ACHN (cell line): ENCODE measurements at places on chromosomes 16 and 17.

DNA sequence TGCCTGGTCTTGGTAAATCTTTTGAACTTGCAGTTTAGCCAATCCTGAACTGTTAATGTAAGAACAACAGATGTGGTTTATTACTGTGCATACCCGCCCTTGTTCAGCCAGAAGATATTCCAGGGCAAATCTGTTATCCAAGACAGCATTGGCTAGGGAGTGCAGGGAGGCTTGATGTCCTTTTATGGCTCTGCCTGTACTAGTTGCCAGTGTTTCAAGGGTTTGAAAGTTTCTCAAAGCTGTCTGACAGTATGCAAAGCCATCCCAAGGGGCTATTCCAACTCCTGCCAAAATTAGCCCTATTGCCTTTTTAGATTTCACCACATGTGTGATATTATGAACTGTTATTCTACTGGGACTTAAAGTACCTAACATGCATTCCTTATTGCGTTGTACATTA is 30.1 kb downstream of the LCMT1 start:
- DNase-seq: no peak

- no peak for DNase-seq
Measured at GRCh38 chr17:38926293-38927070, 1.1 kb downstream of the LASP1NB start.

DNA sequence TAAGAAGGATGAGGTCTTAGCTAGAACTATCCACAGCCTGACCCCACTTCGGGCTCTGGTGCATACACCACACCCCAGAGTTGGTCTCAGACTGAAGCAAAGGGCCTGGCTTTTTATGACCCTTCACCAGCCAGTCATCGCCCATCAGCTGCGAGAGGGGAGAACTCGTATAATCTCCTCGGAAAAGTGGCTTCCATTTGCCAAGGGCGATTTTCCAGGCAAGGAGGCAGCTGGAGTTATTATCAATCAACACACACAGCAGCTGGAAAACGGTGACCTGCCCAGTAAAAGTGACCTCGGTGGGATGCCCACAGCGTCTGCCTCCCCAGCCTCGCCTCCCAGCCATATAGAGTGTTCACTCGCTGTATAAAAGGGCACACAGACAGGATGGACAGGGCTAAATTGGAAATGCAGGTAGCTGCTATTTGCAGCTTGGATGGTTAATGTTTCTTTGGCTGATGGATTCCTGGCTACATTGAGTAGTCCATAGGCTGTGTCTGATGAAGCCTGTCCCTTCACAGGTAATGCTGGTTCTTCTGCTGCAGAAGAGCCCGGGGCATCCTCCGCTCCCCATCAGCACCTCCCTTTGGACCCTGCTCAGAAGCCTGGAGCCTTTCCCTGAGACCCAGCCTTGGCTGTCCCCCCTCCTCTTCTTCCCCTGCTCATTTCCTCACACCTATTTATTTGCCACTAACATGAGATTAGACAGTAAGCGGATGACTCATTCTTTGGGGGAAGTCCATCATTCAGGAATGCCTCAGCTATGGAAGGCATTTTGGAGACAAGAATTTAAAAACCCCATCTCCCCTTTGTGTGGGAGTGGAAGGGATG is 45.7 kb downstream of the TMEM186 start:
- DNase-seq: peak; percentile 86

DNA sequence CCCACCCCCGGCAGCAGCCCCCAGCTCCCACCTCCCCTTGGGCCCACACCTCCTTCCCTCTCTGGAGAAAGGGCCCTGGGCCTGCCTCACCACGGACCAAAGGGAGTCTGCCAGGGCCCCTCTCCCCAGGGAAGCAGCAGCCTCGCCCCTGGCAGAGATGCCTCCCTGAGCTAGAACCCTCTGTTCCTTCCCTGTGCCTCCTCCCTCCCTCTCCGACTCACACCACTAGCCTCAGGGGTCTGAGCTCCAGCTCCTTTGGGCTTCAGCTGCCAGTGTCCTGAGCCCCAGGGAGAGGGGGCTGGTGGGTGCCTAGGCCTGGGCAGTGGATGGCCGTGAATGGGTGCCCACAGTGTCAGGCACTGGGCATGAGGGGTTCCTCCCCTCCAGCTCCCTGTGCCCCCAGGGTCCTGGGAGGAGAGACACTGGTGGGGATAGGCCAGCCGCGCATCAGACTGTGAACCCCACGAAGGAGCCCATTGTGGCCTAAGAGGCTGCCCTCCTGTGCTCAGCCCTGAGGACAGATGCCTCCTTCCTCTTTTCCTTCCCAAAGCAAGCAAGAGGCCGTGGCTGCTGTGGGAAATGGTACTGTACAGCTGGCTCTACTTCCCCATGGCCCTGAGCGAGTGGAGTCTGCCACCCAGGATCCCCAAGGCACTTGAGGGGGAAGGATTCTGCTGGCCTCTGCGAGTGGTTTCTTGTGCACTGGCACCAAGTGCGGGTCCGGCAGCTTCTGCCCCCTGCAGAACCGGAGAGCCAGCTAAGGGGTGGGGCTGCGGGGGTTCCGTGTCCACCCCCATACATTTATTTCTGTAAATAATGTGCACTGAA is 20.7 kb downstream of the MMP15 start:
- DNase-seq: no peak

- no peak for DNase-seq
Measured at GRCh38 chr16:6524501-6524900, 808.1 kb upstream of the RBFOX1 start.

DNA sequence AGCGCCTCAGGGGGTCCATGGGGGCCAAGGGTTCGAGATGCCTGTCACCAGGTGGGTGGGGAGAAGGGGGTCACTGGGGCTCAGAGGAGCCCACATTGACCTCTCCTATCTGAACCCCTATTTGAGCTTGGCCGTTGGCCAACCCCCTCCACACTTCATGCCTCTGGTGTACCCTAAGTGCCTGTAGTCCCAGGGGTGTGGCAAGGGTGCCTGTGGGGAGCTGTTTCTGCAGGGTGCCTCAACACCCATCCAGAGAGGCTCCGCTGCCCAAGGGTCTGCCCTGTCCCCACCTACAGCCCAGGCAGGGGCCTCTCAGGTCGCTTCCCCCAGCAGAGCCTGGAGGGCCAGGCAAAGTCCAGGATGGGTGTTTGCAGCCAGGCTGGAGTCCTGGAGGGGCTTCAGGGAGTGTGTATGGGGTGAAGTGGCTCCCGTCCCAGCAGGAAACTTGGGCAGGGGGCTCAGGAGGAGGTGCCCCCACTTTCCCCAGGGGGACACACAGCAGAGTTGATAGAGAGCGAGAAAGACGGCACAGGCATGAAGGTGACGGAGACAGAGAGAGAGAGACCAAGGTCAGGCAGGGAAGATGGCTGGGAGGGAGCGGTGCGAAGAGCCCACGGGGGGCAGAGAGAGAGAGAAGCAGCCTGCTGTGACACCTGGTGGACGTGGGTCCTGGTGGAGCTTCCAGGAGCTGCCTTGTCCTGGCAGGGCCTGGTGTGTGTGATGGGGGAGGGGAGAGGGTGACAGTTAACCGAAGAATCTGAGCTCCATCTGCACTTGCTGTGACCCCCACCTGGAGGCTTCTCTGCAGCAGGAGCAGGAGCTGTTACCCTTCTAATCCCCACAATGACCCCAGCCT is at the start of gene SEPTIN12:
Gene SEPTIN12, minus strand, starts transcription at position 719 of the 856 bp plus-strand sequence. Its CDS starts 700 bp downstream, at position 19.
- DNase-seq: no peak

DNA sequence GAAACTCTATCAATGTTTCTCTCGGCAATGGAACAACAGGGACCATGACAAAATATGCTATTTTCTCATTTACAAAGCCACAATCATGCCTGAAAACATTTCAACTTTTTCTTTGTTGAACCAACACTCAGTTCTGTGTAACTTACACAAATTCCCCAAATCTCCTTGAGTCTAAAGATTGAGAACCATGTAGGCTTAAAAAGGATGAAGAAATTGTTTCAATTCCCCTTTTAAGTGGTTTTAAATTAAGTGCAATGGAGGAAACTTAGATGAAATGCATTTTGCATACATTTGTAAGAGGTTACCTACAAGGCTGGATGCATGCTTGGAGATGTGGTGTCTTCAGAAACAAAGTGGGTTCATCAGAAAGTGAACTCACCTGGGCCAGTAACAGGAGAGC is 566.4 kb upstream of the CDH11 start:
- DNase-seq: no peak

- DNase-seq: no peak
Measured at GRCh38 chr16:65318138-65318537, 196.3 kb upstream of the CDH11 start.

DNA sequence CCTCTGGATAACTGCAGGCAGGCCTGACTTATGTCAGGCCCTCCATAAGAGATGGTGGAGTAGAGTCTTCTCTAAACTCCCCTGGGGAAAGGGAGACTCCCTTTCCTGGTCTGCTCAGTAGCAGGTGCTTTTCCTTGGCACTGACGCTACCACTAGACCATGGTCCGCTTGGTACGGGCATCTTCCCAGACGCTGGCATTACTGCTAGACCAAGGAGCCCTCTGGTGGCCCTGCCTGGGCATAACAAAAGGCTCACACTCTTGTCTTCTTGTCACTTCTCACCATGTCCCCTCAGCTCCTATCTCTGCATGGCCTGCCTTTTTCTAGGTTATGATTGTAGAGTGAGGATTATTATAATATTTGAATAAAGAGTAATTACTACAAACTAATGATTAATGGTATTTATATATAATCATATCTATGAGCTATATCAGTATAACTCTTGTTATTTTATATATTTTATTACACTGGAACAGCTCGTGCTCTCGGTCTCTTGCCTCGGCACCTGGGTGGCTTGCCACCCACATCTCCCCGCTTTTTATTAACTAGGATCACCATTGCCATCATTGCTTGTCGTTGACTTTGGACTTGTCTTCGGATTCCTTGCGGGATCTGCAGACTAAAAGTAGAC is 59.8 kb upstream of the ARL4D start:
- DNase-seq: peak; percentile 81

DNA sequence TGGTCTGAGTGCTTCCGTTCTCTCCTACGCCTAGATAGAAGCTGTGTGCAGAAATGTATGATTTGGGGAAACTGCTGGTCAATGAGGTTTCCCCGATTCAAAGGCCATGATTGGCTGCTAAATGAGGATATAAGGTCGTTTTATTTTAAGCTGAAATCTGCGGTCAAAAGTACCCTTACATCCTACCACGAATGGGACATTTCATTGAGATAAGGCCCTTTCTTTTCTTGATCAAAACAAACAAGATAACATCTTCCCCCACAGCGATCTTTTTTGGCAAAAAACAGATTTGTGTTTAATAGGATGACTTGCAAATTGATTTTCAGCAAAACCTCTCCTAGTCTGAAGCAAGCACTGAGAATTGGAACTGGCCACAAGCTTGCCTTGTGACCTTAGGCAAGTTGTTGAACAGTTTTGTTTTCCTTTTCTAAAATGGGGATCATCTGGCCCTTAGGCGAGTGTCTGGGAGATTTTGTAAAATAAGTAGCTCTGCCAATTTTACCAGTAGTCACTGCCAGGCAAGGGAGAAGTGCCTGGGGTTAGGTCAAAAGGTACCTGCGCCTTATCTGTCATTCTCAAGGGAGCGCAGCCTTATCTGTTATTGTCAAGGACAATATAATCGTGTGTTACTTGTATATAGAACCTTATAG is 635 bp downstream of the SCPEP1 start:
- DNase-seq: no peak

GRCh38 chr17:65745241-65745640 is 183.8 kb upstream of the AXIN2 start:
- no peak for DNase-seq

DNA sequence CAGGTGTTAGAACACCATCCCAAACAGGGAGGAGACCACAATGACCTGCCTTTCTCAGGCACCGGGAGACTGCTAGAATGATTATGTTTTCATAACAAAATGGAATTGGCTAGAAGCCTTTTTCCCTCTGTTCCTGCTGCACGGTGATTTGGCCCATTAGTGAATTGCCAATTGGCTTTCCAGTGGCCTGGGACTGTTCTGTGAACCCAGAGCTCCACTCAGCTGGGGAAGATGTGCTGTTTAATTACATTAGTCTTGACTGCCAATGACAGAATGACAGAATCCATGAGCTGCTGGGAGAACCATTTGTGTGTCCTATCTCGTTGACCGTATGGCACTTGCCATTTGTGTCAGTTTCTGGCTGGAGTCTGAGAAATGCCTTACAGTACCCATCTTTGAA is 242.9 kb downstream of the CDH11 start:
- DNase-seq: no peak

- peak; percentile 36 for DNase-seq
Measured at GRCh38 chr16:64391063-64391600, 730.7 kb downstream of the CDH11 start.

GRCh38 chr16:8370374-8371270 is 219.7 kb downstream of the TMEM114 start:
- peak; percentile 94 for DNase-seq

GRCh38 chr16:12769525-12769924 is 34.2 kb downstream of the CPPED1 start:
- DNase-seq: no peak

GRCh38 chr16:14070555-14070876 is 603 bp upstream of the MRTFB start:
- DNase-seq: no peak

- DNase-seq: no peak
Measured at GRCh38 chr16:68512183-68512582, 26.9 kb upstream of the ZFP90 start.

DNA sequence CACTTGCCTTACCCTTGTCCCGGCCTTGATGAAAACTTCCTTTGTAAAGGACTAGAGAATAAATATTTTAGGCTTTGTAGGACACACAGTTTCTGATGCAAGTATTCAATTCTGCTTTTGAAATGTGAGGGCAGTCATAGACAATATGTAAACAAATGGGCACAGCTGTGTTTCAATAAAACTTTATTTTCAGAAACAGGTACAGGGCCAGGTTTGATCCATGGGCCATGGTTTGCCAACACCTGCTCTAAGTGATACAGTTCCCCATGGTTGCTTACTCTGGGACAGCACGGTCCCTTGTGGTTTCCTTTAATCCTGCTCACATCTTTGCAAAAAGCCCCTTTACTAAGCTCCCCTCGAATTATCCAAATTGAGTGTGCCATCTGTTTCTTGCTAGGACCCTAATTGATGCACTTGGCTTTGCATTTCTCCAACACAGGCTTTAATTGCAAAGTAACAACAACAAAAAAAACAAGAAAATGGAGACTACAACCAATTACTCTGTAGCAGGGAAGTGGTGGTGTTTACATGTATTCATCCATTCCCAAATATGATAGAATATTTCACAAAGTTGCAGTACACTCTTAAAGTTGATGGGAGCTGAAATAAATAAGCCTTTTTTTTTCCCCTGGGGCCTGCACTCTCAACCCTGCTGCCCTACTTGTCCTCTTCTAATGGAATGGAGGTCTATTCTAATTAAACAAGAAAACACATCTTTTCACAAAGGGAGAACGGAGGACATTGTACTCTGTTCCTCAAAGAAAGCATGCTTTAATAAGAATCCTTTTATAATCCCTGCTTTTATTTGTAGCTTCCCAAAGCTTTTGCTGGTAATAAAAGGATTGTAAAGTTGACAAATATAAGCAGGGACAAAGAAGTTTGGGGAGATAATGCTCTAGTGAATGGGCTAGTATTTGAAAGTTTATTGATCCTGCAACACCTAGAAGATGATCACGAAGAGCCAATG is 37.7 kb upstream of the TOX3 start:
- no peak for DNase-seq

GRCh38 chr16:87691686-87692079 is 74.1 kb downstream of the KLHDC4 start:
- no peak for DNase-seq

DNA sequence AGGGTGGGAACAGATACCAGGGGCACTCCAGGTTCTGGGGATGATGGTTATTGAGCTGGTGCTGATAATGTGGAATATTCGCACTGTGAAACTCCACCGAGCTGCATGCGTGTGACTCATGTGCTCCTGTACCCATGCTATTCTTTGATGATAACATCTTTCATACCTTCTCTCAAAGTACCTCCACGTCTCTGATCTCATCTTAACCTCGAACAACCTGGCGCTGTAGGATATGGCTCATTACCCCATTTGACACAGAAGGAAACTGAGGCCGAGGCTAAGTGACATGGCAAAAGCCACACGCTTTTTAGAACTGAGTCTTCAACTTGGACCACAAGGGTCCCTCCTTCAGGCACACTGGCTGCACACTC is 30.2 kb upstream of the MRPS23 start:
- DNase-seq: no peak
